A549 (cell line): ENCODE measurements at places on chromosomes 1 and 21. TPM values are rescaled to one million over a fixed set of nuclear protein-coding genes. Genes with fewer than 3 reads are reported as not detected.

DNA sequence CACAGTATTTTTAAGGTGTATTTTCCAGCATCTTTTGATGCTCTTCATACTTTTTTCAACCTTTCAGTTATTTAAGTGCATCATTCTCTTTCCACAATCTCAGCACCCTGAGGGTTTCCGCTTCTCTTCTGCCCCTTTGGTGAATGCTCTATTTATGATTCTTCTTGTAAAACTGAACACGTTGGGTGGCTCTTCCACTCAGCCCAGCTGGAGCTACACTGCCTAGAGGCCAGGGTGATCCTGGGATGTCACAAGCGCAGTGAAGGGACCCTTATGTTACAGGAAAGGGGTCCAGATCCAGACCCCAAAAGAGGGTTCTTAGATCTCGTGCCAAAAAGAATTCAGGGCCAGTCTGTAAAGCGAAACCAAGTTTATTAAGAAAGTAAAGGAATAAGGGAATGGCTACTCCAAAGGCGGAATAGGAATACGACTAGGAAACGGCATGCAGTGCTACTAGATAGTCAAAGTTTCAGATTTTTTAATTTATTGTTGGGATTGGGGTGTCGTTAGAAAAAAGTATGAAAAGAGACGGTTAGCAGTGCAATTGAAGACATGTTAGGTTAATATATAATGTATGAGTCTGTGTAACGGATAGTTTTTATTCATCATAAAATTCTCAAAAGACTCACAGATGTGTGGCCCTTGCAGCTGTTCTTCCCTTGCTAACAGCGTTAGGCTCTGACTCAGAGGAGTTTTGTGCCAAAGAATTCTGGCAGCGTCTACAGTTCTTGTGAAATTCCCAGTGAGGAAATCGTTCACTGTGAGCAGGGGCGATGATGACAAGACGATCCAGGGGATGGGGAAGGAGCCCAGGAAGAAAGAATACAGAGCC is 14.4 kb upstream of the ERVH48-1 start:
- DNase-seq = peak; percentile 76

PRCC gene
- polyA plus RNA-seq = 42.8 to 45.5 TPM (median 44.5 TPM) in 3 replicates

REN gene
- not detected in 3 replicates for polyA plus RNA-seq

GRCh38 chr1:98371764-98372163 is 289.8 kb upstream of the SNX7 start:
- DNase-seq = no peak

GRCh38 chr1:154994269-154994587 is 842 bp downstream of the LENEP start:
- no peak for DNase-seq

DNA sequence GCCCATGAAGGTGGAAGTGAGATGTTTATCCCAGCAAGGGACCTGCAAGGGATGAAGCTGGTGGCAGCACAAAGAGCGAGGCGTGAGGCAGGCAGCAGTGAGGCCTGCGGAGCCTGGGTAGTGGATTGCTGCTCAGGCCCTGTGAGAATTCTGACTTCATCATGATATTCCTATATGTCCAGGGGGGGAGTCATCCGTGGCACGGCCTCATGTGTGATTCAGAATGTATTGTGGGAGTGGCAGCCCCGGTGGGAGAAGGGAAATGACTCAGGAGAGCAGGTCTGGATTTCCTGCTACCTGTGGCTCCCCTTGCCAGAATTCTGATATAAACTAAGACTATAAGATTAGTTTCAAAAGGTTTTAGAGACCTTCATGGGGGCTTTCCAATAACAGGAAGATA is 240.9 kb downstream of the CAMTA1 start:
- DNase-seq = peak; percentile 9

- DNase-seq = no peak
Observed at GRCh38 chr1:225666495-225666894, 13.6 kb upstream of the ENAH start.

FNBP1L gene
- polyA plus RNA-seq = 17.8 to 19.8 TPM (median 19.4 TPM) in 3 replicates

DENND2C gene
- polyA plus RNA-seq = 0.16 to 0.20 TPM (median 0.18 TPM) in 3 replicates
